ENCODE measurements at places on chromosomes 6 and 20.

DNA sequence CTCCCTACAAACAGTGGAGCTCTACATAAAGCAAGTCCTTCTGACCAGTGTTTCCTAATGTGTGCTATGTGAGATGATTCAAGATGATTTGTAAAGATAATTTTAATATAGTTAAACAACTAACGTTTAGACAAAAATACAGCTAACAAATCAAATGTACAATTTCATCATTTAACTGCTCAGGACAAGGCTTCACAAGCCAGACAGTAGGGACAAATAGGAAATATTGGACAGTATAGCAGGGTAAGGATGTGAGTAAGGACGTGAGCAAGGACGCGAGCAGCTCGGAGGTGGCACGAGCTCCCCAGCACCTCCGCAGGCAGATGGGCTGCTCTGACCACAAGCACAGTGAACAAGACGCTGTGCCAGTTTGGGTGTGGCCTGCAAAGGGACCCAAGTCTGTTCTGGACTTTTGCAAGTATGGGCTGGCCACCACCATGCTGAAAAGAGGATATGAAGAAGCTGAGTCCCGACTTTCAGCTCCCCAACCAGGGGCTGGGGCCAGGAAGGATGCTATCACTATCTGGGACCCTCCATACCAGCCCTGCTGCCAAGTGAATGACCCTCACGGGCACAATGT is 14.5 kb downstream of the DIDO1 start:
- no peak for DNase-seq

DNA sequence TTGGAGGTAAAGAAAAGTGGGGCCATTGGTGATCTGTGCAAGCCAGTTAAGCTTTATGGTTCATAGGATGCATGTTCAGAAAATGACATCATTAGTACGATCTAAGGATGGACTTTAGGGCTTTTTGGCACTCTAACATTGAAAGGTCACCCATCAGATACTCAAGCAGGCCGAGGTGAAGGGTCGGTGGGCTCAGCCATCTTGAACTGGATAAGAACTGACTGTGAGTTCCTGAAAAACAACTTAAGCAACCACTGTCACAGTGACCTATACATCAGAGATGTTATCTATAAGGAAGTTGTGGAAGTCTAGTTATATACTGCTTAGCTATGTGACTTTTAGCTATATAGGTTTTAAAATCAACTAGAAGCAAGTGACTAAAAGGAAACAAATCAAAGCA is 13.0 kb upstream of the ITCH start:
- no peak for DNase-seq

DNA sequence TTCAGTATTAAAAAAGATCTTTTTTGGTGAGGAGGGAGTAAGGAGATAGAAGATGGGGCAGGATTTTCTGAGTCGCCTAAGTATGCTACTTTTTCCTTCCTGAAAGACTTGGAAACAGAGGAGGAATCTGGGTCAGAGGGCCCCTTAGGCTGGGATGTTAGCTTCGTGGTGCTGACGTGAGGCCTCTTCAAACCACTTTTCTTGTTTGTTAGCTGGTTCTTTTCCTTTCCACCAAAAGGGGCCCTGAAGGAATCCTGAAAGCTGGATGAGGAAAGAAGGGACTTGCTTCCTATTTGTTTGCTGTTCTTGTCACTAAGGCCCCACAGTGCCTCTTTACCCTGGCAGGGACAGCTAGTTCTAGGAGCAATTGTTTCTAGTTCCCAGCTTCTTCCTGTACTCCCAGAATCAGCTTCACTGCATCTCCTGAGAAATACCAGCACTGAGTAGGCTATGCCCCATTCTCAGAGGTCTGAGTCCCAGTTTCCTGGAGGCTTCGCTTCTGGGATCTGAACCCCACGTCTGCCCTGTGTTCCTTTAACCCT is 2.2 kb upstream of the IL20RA start:
- DNase-seq, result no peak

DNA sequence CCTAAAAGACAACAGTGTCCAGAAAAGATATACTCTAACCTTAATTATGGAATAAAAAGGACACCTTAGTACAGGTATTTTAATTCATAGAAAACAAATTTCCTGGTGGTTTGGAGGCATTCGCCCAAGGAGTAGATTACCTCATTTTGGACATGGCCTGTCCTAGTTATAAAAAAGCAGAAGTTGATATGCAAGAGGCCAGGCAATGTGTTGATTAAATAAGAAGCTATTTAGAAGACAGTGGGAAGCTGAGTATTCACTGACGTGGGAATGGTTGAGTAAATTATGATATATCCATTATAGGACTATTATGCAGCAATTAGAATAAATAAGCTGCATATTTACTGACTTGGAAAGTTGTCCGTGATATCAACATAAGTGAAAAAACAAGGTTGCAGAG is 314.9 kb downstream of the ALDH8A1 start:
- no peak for DNase-seq

- DNase-seq, result no peak
These were observed 33.2 kb upstream of the PHACTR3 start for GRCh38 chr20:59571151-59571550.

DNA sequence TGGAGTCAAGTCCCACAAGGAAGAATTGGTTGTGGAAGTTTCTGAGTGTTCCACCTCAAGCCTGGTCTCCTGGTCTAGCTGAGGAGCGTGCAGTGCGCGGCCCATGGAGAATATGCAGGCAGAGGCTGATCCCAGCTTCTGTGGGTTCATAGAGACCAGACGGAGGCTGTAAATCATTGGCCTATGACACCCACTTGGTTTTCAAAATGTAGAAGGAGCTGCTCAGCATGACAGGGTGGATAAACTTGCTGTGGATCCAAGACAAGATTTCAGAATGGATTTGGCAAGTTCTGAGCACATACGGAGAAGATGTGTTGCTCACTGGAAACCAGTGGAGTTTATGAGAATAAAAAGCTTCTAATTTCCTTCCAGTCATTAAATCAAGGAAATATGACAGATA is 744 bp downstream of the KIF25 start:
- peak; percentile 32 for DNase-seq

Data from AG08395 (cell line).